ENCODE measurements at places on chromosomes 2 and 18.

DNA sequence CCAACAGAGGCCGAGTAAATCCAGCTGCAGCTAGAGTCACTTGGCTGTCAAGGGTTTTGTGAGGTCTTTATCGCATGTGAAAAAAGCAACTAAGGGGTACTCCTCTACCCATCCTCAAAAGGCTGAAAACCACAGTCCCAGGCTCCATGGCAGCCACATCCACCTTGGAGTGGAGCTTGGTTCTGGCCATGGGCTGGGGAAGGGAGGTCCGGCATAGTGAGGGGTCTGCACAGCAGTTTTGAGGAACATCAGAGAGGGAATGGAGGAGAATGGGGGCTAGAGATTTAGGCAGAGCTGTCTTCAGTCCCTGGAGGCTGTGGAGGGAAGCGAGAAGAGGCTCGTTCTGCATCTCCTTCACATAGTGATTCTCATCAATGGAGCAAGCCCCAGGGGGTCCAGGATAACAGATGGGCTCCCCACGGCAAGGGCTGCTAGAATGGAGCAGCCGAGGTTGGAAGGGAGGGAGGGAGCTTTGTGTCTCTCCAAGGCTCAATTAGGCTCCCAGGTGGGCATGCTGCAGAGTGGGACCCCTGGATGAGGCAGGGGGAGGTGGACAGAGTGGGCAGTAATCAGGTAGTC, 21.0 kb downstream of the MROH2A start:
- no peak for DNase-seq

GRCh38 chr18:25192065-25192464, 159.9 kb downstream of the ZNF521 start:
- no peak for DNase-seq

DNA sequence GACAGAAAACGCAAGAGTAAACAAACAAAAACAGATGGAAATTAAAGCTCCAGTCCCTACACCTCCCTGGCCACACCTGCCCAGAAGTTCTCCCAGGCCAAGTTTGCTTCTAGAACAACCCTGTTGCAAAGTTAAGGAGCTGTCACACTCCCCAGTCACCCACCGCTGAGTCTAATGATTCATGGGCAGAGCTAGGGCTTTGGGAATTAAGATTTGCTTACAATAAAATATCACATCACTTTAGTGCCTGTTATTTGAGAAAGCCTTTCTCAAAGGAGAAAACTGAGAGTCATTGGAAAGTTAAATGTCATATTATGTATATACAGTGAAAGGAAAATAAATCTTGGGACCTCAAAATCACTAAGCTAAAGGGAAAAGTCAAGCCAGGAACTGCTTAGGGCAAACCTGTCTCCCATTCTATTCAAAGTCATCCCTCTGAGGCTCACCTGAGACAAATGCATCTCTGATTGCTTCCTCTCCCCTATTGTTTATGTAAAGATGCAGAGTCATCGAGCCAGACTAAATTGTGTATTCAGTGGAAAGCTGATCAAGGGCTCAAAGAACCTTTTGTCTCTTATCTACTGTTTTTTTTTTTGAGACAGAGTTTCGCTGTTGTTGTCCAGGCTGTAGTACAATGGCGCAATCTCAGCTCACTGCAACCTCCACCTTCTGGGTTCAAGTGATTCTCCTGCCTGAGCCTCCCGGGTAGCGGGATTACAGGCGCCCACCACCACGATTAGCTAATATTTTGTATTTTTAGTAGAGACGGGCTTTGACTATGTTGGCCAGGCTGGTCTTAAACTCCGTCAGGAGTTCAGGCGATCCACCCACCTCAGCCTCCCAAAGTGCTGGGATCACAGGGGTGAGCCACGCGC, 2.8 kb downstream of the CRYGB start:
- no peak for DNase-seq

GRCh38 chr2:184628051-184628450, 29.7 kb downstream of the ZNF804A start:
- DNase-seq = no peak

- DNase-seq = no peak
Observed at GRCh38 chr2:145845207-145845894, 1325.4 kb upstream of the ZEB2 start.

- no peak for DNase-seq
Observed at GRCh38 chr2:214035091-214035852, 375.6 kb upstream of the VWC2L start.

GRCh38 chr18:50424877-50425690, 50.2 kb downstream of the SKA1 start:
- no peak for DNase-seq

DNA sequence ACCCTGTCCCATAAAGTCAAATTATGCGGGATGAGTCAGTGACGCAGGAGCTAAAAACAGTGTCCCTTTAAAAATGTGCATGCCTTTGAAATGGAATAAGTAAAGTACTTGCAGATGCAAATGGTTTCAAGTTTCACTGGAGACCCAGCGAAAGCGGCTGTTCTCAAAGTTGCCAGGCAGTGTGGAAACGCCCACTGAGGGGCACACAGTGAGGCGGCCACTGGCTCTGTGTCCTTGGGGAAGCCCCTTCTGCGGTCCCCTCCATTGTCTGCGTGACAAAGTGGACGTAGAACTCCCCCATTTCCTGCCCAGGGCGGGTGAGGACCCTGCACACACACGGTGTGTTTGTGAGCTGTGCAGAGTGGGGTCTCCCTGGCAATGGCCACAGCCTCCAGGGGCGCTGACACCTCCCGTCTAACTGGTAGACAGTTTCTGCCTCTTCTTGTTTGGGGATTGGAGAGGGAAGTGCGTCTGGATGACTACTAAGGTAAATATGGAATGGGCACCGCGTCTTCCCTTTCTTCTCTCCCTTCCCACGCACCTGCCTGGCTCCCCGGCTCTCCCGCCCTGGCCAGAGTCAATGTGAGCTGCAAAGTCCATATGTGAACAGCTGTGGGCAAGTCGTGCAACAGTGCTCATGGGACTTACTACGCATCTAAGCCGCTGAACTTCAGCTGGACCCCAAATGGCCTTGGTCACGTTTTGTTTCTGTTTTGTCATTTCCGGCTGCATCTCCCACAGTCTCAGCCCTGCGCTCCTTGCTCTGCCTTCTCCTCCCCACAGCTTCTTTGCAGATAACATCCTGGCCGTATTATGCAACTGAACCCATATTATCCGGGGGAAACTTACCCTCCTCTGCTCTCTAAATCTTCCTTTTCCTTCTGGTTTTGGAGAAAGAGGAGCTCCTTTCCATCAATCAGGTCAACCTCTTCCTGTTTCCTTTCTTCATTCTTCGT, 33.7 kb upstream of the ZNF516 start:
- DNase-seq = no peak

DNA sequence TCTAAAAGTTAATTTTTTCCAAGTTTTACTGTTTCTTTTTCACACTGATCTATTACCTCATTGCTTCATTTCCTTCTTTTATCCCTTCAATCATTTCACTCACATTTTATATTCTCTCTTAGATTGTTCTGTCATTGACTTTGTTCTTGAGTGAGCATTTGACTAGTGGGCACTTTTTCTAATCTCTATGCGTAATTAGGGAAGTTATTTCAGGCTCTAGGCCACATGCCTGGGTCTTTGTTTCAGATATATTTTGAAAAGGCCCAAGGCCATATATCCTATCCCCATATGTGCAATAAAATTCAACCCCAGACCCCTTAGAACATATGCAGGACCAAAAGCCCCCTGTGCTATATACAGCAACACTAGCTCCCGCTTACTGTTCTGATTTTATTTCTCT, 61.2 kb downstream of the MSH6 start:
- no peak for DNase-seq

DNA sequence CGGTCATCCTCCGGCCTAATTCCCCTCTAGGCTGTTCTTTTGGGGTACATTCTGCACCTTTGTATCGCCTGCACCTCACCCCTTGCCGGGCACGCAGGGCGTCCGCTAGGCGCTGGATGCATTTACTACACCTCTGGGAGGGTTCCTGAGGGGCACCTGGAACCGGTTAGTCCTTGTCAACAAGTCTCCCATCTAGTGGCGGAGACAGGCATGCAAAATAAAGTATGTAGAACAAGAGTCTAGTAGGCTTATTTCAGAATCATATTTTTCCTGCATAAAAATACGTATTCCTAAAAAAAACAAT, 705 bp upstream of the TEX261 start:
- peak; percentile 68 for DNase-seq

- DNase-seq = no peak
Observed at GRCh38 chr2:170465241-170465640, 249.9 kb upstream of the SP5 start.

GRCh38 chr2:60621688-60622429, 68.4 kb upstream of the BCL11A start:
- DNase-seq = no peak

DNA sequence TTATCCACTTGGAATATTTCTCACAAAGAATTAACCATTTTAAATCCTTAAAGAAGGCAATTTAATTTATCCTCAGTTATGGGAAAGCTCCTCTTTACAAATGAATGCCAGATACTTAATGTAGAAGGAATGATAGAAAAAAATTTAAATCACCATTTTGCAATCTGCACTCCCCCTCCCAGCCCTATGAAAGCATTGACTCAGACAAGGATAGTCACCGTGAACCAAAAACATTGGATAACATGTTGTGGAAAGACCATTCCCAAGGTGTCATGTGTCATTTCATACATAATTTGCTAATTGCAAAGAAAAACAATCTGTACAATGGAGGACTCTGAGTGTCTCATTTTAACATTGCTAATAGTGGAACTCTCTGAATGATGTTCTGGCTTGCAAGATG, 421.0 kb downstream of the TXNL1 start:
- DNase-seq = no peak

DNA sequence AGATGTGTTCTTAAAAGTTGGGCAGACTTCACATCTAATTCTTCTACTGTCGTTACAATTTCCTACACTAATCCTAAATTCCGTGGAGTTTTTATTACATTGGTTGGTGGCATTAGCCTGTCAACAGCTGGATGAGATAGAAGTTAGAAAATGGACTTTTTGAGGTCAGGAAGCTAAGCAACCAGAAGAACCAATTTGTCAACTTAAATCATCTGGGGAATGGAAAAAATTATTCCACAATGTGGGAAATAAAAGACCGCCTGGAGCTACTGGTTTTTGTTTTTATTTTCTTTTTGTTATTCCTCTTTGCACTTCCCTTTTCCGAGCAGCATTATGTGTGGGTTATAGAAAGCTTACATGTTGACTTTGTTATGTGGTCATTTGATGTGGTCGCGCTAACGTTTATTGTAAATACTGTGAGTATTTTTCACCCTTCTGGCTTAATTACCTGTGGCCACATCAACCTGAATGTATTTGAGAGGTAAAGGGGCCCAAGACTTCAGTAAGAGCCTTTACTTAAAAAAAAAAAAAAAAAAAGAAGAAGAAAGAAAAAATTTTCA, 75.3 kb downstream of the PTPRM start:
- no peak for DNase-seq

- no peak for DNase-seq
Observed at GRCh38 chr2:78263571-78263970, 741.4 kb upstream of the LRRTM4 start.

DNA sequence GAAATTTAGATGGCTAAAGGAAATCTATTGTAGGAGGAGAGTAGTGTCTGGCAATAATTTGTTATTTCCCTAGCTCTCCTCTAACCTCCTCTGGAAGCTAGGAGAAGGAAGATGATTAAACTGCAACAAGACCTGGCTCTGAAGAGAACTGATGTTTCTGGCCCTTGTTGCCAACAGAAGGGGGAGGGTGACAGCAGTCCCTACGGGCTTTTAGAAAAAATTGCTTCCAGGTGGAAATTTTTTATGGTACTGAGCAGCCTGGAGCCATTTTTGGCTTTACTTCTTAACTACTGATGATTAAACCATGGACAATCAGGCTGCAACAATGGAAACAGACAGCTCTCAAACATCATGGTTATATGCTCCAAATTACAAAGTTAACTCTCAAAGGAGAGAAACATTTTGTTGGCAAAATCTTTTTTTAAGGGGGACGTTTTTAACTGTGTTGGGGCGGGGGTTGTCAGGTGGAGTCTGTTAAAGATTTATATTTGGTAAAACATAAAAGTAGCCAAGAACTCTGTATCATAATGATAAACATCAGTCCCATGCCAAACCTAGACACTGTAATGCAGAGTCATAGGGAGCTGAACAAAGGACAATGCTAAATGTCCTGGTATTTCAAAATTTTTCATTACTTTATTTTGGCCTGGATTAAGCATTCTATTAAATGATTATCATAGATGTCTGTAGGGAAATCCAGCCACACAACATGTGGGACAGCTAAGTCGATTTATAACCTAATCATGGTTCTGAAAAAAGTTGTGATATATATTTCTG, 70.0 kb downstream of the EXOC6B start:
- no peak for DNase-seq

DNA sequence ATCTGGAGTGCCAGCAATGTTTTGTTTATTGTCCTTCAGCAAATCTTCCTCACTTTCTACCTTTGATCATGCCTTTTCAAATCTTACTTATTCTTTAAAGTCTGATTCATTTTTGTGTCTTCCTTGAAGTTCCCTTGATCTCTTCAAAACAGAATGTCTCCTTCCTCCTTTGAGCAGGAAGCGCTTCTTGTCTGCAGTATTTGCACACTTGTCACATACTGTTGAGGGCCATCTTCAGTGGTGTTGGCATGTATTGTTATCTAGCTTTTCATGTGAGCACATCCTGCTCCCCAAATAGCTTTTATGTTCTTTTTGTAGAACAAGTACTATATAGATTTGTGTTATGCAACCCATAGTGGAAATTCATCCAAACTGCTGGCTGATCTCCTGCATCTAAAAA, 5.9 kb upstream of the CERS6 start:
- peak; percentile 15 for DNase-seq

GRCh38 chr18:939958-940357, 35.3 kb downstream of the ADCYAP1 start:
- DNase-seq = no peak

- DNase-seq = no peak
Observed at GRCh38 chr2:198408171-198408570, 603.8 kb downstream of the PLCL1 start.

GRCh38 chr2:199833525-199833924, 17.5 kb downstream of the FTCDNL1 start:
- no peak for DNase-seq

- no peak for DNase-seq
Observed at GRCh38 chr2:14513903-14514302, 118.6 kb upstream of the LRATD1 start.

- no peak for DNase-seq
Observed at GRCh38 chr18:76892832-76893231, 70.5 kb downstream of the ZNF236 start.

DNA sequence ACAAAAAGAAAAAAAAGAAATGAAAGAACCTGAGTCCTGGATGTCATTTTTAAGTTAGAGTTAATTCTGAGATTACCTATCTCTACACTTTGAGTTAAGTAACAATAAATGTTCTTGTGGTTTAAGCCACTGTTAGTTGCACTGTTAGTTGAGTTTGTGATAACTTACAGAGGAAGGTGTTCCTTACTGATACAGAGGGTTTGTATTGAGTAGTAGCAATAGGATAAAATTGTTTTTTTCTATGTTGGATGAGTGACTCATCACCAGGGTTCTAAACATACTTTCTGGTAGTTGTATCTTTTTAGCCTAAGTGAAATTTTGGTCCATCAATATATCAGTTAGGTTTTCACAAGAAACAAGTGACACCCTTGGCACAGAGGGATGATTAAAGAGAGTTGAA, 4.0 kb upstream of the LCLAT1 start:
- no peak for DNase-seq

Measured in CD4-positive, alpha-beta T cell treated with Interleukin-12 subunit alpha and Interleukin-12 subunit beta, for 1 hour (primary cell).